GM04503 (cell line): ENCODE measurements at places on chromosomes 3 and 15.

DNA sequence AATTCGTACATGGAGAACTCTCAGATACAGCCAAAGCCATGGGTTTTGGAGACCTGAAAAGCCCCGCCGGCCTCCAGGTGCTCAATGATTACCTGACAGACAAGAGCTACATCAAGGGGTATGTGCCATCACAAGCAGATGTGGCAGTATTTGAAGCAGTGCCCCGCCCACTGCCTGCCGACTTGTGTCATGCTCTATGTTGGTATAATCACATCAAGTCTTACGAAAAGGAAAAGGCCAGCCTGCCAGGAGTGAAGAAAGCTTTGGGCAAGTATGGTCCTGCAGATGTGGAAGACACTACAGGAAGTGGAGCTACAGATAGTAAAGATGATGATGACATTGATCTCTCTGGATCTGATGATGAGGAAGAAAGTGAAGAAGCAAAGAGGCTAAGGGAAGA is 23.5 kb downstream of the MYO5A start:
- DNase-seq: no peak

DNA sequence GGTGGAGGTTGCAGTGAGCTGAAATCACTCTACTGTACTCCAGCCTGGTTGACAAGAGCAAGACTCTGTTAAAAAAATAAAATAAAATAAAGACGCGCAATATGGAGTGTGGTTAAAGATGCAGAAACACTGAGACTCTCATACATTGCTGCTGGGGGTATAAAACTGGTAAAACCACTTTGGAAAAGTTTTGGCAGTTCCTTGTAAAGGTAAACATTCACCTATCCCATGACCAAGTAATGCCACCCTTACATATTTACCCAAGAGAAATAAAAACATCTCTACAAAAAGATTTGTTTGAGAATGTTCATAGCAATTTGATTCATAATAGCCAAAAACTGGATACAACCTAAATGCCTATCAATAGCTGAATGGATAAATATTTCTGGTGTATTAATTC is 398.5 kb downstream of the PDCD6IP start:
- no peak for DNase-seq

- DNase-seq: no peak
Measured at GRCh38 chr15:39781967-39782302, 706 bp downstream of the FSIP1 start.

GRCh38 chr3:64179249-64179648 is 46.0 kb downstream of the PRICKLE2 start:
- DNase-seq: no peak

DNA sequence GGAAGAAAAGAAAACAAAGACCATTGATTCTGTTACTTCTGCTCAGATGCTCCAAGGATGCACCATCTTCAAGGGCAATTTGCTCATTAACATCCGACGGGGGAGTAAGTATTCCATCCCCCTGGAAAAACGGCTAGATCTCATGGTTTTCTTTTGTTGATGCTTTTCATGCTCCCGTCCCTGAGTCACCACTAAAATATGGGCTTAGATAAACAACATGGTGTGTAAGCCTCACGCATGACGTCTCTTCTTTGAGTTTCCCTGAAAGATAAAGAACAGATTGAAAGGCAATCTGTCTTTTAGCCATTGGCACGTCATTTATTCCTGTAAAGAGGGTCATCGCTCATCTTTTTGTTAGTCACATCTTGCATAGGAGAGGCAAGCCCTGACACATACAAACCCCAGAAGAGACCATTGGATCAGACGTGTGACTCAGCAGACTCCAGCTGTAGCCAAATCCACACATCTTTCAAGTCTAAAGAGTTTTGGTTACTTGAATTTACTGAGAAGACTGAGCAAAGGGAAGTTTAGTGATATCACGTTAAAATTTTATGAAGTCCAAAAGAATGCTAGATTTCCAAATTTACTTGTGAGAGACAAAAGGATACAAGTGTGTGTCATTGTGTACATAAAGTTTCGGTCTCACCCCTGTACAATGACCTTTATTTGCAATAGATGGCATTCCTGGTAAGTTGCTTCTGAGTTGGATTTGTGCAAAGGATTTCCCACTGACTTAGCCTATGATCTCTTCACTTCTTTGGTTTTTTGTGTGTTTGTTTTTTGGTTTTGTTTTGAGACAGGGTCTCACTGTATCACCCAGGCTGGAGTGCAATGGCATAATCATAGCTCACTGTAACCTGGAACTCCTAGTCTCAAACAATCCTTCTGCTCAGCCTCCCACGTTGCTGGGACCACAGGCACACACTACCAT is 110.5 kb downstream of the PGPEP1L start:
- DNase-seq: peak; percentile 99

- DNase-seq: no peak
Measured at GRCh38 chr3:50365080-50365841, 5.9 kb upstream of the TMEM115 start.

DNA sequence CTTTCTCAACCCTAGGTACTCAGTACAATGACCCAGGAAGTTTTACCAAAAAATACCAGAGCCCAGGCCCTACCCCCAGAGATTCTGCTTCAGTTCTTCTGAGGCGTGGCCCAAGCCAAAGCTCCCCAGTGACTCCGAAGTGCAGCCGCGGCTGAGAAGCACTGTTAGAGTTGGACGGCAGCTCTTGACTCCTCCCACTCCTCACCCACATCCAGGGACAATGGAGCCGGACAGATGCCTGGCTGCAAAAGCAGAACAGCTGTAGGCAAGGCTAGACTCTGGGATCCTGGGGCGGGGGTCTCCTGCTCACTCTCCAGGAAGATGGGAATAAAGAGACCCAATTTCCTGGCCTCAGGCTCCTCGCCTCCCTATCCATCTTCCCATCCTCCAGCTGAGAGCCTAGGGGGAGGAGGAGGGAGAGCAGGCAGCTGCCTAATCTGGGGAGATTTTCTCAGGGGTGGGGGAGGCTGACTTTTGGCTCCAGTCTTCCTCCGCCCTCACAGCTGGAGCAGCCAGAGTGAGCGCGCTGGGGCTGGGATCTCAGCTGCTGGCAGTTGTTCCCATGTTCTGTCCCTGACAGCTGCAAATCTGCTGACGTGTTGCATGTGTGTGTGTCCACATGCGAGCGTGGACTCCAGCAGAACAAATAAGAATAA is 223.8 kb downstream of the OPA1 start:
- DNase-seq: no peak

DNA sequence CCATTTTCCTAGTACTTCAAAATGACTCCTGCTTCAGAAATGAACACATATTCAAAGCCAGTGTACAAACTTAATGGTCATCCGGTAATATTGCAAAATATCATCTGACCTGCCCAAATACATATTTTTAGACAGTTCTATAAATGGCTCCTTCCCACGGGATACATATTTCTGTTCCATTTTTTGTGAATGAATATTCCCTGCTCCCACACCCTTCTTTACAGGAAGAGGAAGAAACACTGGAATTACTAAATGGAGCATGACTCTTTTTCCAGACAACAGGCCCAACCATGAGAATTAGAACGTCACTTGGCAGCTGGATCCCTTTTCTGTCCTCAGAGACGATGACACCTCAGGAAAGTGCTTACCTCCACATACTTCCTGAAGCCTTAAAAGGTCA is 38.0 kb upstream of the CBLB start:
- peak; percentile 90 for DNase-seq
